ENCODE measurements at places on chromosomes 4 and X.

- DNase-seq = no peak
These were observed 279.1 kb downstream of the ANK2 start for GRCh38 chr4:113328514-113328913.

GRCh38 chrX:21661316-21661715, 3.2 kb upstream of the KLHL34 start:
- DNase-seq = no peak

DNA sequence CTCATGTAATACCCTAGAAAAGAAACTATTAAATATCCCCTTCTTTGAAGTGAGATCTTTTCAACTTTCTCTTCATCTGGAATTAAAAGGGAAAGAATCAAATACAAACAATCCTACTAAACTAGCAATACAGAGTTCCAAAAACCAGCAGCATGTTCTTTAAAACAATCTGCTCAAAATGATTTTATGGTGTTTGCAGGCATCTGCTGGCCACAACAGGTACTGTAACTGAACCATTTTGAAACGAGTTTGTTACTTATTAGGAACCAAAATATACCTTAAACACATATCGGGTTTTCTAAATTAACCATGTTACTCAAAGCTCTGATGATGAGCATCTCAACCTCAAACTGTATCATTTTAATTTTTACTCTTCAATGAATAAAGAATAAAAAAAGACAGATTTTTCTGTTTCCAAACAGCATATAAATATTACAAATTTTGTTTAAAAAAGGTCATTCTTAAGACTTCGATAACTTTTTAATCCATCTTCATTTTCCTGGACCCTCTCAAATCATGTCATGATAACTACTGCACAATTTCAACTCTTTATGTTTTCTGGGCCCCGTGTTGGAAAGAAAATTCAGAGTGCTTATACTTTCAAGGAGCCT, 56.5 kb downstream of the ARAP2 start:
- peak; percentile 35 for DNase-seq

- DNase-seq = no peak
These were observed 56.8 kb downstream of the SMIM20 start for GRCh38 chr4:25970691-25971432.

- DNase-seq = no peak
These were observed 1469.0 kb upstream of the PABPC4L start for GRCh38 chr4:135670548-135670947.

- no peak for DNase-seq
These were observed 96.1 kb upstream of the MBNL3 start for GRCh38 chrX:132584936-132585335.

- DNase-seq = no peak
These were observed 245.0 kb upstream of the SFRP2 start for GRCh38 chr4:154033921-154034320.

- no peak for DNase-seq
These were observed 365.3 kb upstream of the TEX13C start for GRCh38 chrX:124954402-124954801.

GRCh38 chr4:8727546-8728510, 135.3 kb downstream of the CPZ start:
- DNase-seq = no peak

- no peak for DNase-seq
These were observed 2.5 kb downstream of the SPIN2A start for GRCh38 chrX:57134702-57135101.

DNA sequence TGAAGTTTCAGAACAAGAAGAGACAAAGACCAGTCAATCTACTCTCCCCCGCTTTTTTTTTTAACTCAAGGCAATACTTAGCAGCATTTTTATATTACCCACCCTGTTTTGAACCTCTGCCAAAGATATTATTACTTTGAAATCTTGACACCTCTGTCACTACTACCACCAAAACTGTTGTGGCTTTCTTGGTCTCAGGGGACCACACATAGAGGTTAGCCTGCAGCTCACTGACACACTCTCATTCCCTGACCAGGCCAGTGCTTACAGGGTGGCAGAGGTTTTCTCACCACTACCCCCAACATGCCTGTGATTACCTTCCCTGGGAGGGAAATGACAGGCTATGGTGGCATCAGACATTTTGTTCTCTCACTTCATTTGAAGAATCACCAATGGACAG, 137.4 kb upstream of the STIM2 start:
- no peak for DNase-seq

DNA sequence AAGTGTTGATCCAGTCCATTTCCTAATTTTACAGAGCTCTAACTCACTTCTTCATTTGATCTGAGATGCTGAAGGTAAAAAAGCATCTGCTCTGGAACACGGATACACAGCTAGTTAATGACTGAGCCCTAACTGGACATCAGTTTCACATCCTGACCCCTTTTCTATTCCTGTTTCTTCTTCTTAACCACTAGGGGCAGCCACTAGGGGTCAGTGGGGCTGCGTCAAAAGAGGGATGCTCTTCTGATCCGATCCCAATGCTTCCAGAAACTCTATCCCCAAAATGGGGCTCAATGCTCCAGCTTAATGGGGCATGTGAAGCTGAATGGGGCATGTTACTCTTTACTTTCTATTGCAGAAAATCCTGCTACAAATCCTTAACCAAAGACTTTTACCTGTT, 33.4 kb upstream of the PHKA2 start:
- DNase-seq = peak; percentile 45

DNA sequence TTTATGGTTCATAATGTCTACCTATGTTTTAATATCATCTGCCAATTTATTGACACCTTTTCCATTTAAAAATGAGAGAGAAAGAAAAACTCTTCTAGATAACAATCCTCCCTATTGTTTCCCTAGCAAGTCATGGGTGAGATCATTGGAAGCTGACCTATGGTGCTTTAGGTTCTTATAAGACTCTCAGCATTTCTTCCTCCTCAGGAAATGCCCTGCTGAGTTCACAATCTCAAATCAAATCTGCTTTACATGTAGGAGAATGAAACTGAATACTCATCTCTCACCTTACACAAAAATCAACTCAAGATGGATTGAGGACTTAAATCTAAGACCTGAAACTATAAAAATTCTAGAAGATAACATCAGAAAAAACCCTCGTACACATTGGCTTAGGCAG, 267.4 kb downstream of the RAPGEF2 start:
- no peak for DNase-seq

- DNase-seq = no peak
These were observed 184.2 kb downstream of the KDR start for GRCh38 chr4:54940996-54941865.

GRCh38 chr4:87939978-87940690, 35.4 kb upstream of the SPP1 start:
- DNase-seq = peak; percentile 29

DNA sequence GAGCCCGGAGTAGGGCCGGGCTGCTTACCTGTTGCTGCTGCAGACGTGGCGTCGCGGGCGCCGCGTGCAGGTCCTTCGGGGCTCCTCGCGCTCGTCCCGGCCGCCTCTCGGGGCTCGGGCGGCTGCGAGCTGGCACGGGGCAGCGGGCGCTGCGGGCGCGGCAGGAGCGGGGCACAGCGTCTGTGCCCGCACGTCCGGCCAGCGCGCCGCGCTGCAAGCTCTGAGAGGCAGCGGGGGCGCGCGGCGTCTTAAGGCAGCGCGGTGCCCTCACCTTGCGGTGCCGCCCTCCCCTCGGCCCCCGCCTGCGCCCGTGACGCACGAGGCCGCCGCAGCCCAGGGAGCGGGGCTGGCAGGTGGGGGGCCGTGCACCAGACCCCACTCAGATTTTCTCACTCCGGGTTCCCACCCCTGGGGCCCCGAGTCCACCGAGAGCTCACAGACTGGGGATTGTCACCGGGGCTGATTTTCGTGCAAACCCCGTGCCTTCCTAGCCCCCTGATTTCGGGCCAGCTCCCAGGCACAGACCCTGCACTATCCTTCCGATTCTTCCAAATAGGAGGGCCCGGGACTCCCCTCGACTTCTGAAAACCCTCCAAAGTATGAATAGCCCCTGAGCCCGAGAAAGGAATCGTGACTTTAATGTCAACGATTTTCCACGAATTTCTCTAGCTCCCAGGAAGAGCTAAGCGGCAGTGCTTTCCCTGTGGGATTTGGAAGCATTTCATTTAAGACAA, at the start of gene GPR101:
GPR101 (minus strand) TSS at position 222 of the 734 bp plus-strand sequence. CDS start 2,321 bp downstream, outside the sequence.
- DNase-seq = no peak

GRCh38 chr4:3827616-3828492, 61.7 kb downstream of the ADRA2C start:
- DNase-seq = no peak

DNA sequence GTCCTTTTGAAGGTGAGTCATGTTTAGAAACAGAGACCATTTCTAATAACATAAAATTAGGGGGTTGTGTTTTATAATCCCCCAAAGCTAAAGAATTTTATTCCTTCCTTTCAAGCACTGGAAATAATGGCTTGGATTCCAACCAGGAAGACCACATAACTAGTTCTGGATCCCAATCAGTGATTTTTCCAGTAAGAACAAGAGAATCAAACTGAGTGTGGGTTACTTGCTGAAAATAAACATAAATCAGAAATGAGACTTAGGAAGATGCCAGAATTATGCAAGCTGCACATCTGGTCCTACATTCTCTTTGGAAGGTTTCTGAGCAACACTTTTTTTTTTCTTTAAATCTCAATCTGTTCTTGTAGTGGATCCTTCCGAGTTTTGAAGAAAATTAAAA, 76.3 kb downstream of the SOWAHB start:
- DNase-seq = no peak

DNA sequence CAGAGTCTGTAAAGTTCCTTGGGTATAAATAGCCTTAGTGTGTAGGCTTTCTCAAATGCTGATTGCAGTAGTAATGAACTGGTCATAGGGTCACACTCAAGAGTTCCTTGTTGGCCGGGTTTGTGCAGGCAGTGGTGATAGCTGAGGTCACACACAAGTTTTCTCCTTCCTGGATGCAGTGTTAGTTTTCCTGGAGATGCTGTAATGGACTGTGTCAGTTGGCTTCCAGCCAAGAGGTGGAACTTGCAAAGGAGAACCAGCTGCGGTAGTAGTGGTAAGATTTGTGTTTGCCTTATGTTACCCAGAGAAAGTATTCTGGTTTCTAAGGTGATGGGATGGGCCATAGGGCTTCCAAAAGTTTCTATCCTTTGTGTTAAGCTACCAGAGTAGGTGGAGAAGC, 409.8 kb upstream of the FRG1 start:
- DNase-seq = peak; percentile 61

- no peak for DNase-seq
These were observed 17.4 kb downstream of the ADH6 start for GRCh38 chr4:99201690-99202089.

DNA sequence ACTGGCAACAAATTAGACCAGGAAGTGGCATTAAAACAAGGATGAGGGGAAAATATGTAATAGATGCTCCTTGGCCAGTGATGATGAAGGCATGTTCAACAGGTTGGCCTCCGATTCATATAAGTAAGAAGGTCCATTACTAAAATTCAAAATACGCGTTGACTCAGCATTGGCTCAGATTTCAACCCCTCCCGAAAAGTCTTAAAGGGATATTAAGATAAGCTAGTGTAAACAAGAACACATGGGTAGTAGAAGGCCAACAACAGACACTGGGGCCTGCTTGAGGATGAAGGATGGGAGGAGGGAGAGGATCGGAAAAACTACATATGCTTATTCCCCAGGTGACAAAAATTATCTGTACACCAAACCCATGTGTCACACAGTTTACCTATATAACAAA, 19.1 kb upstream of the LAP3 start:
- DNase-seq = no peak

GRCh38 chr4:5186271-5187064, 135.2 kb downstream of the STK32B start:
- DNase-seq = no peak

- DNase-seq = no peak
These were observed 672.2 kb downstream of the TRAM1L1 start for GRCh38 chr4:116413222-116413621.

DNA sequence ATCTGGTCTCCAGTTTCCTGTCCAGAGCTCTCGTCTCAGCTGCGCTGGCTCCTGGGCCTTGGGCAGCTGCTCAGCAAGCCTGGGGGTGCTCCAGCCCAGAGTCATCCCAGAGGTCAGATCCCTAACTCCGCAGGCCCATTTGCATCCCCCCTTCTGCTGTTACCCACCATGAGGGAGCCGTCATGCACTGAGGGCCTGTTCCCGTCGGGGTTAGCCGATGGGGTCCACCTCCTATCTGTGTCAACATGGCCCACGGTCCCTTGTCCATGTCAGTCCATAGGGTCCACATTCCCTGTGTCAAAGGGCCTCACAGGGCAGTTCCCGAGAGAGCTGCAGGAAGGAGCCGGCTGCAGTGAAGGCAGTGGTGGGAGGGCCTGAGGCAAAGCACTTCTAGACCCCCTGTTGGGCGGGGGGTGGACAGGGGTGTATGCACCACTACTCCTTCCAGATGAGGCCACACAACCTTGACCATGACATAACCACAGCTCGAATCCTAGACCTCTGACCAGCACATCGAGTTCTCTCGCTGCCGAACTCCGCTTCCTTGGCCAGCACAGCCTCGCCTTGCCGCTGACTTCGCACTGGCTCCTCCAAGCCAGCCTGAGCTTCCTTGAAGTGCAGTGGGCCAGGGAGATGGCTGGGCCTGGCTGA, 24.9 kb downstream of the WDR1 start:
- no peak for DNase-seq

DNA sequence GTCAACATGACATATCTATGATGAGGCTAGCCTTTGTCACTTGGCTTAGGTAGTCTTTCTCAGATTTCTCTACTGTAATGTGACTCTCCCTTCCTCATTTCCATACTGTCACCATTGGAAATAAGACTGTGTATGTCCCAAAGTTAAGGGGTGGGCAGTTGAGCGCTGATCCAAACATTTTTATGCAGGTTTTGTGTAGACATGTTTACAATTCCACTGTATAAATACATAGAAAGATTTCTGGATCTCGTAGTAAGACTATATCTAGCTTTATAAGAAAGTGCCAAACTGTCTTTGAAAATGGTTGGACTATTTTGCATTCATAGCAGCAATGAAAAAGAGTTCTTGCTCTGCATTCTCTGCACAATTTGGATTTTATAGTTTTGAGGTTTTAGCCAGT, 227.2 kb downstream of the GPM6A start:
- no peak for DNase-seq

GRCh38 chr4:99946356-99947189, at the start of gene DNAJB14:
TSS of gene DNAJB14 (minus strand) at chr4:99946618. CDS start at chr4:99946571, 47 bp downstream.
- DNase-seq = peak; percentile 95

DNA sequence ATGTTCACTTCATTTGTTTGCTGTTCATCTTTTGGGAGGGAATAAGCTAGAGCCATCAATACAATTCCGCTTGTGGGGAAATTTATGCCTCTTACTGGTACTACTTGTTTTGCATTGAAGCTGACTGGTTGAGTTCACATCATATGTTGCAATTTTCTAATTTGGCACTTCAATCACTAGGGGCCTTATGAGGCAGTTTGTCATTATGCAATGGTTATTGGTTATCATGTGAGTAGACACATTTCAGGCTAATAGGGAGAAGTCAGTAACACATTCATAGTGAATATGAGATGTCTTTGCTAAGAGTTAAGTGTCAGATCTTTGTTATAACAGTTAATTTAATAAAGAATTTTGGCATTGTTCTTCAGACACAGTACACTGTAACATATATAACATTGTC, 5.0 kb downstream of the RPL36A start:
- DNase-seq = peak; percentile 41

DNA sequence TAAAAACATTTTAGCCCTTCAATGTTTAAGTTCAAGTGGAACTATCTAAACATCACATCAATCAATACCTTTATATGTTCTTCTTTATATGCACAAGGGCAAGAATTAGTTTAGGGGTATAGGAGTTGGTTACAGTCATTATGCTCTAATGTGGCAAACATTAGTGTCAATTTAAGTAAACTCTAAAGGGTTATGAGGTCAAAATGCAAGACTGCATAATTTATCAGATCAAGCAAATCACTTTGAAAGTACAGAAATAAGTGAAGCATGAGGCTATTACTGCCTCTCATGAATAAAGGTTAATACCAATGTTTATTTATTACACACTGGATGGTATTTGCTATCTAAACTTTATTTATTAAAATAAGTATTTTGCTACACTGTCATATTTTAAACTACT, 59.7 kb downstream of the MAB21L2 start:
- no peak for DNase-seq

Measured in suppressor macrophage (primary cell).